ENCODE measurements at places on chromosomes 12 and 14.

- no peak for DNase-seq
These were observed 5.3 kb downstream of the SLC5A8 start for GRCh38 chr12:101204602-101205304.

DNA sequence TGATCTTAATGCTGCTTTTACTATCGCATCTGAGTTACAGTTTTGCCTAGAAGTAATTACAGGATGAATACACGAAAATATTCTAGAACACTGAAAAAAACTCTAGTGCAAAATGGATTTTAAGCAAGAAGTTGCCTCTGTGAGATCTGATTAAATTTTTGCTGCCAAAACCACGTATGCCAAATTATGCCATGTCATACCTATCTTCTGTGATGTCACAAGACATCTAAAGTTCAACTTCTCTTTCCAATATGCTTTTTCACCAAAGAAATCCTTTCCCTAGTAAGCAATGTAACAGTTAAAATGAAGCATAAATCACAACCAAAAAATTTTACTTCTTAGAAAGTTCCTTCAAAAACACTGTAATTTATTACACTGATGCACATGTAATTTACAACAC lies 39.6 kb downstream of the HECTD4 start:
- peak; percentile 75 for DNase-seq

DNA sequence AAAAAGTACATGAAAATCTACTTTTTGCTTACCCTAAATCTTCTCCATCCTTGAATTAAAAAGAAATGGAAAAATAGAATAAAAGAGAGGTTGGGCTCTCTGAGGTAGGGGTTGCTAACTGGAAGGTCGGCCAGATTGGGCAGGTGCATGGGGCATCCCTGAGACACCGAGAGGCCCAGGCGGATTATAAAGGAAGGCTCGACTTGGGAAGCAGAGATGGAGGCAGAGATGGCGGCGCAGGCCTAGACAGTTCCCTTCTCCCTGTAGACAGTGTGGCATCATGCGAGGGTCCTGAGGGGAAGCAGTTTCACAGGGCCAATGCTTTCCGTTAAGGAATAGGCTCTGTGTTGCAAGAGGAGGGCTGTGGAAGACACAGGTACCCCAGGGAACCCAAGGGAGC lies 3.7 kb upstream of the KRT74 start:
- DNase-seq = no peak

DNA sequence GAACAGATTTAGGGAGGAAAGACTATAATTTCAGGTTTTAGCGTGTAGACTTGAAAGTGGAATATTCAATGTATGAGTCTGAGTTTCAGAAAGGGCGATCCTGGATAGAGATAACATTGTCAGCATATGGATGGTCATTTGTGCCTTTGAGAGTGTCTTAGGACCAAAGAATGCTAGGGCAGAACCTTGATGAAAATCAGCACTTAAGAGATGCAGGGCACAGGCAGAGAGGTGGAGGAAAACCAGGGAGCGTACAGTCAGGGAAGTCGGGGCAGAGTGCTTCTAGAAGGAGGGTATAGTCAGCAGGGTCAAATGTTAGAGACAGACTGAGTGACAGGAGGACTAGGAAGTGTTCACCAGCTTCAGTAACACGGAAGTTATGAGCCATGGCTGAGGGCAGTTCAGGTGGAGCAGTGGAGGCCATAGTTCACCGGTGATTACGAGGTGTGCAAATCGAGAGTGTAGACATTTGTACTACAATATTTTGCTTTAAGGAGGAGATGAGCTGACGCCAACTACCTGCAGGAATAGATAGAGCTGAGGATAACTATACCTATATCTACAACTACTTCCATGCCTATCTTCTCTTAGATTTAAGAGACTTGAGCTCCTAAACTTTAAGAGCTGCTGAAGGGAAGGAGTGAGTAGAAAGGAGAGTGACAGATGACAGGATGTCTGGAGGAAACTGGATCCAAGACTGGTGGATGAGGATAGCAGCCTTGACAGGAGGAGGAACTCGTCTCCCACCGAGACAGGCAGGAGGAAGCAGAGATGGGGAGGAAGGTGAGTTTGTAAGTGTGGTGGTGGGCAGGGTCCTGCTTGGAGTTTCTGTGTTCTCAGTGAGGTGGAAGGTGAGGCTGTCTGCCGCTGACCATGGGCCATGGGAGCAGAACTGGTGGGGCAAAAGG lies 6.5 kb downstream of the CBLN3 start:
- no peak for DNase-seq

DNA sequence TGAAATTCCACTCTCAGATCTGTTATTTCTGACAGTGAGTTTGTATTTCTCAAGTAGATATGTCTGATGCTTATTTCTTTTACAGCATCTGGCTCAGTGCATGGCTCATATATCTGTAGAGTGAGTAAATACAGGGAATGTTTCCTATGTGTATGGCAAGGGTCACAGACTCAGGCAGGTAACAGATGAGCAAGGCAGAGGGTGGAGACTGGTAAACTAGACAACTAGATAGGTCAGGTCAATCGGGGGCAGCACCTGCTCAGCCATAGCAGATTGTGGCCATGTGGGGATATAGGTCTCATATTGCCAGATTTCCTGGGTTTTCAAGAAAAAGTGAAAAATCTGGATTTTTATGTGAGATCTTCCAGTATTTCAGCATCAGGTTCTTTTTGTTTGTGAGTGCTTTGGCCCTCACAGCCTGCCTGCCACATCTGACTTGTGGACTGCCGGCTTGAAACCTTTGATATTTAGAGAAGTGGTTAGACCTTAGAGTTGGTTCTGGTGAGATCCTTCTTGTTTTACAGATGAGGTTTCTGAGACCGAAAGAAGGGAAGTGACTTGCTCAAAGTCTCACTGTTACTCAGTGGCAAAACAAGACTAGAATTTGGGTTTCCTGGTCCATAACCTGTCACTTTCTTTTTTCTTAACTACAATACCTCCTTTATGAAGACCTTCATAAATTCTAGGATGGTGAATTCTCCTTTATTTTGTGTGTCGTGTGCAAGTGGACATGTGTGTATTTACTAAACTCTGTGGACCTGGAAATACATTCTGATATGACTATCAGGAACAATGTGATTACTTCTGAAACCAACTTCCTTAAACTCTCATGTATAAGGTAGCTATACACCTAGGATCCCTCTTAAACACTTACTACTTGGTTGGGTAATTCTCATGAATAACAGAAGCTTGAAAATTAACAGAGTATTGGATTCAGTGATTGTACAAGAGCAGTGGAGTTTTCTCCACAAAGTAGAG lies 34.4 kb downstream of the PROX2 start:
- DNase-seq = no peak

DNA sequence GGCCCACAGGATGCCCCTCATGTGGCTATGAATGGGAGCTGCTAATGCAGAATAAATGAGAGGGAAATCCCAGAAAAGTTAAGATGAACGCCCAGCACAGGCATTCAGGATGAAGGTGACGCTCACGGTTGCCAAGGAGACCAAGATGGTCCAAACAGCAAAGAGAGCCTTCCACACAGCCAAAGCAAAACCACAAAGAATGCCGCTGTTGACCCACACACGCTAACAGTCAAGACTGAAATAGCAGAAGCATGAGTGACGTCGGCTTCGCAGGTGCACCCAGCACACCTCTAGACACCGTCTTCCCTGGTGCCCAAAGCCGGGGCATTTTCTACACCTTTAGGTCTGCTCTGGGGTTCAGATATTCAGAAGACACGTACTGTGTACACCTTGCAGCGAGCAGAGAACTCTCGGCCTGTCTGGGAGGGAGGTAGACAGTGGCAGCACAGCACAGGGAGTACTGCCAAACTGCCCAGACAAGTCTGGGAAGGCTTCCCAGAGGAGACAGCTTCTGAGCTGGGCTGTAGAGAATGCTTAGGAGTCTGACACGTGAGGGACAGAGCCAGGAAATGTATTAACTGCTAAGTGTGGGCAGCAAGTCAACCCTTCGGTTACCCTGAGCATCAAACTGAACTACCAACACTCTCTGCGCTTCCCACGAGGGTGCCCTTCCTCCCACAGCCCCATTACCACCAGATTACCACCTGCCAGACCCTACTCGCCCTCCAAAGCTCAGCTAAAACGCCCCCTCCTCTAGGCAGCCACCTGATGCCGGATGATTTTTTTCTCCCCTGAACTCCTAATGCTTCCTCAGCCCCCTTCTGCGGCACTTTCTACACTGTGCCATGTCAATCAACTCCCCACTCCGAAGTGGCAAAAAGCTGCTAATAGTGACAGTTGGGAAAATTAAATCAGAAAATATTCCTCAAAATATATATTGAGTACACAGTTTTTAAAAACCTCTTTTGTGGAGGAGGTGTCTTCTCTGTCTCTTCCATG lies 50.1 kb downstream of the CCDC88C start:
- peak; percentile 91 for DNase-seq

GRCh38 chr12:24467226-24467625 lies 481.7 kb downstream of the BCAT1 start:
- no peak for DNase-seq

DNA sequence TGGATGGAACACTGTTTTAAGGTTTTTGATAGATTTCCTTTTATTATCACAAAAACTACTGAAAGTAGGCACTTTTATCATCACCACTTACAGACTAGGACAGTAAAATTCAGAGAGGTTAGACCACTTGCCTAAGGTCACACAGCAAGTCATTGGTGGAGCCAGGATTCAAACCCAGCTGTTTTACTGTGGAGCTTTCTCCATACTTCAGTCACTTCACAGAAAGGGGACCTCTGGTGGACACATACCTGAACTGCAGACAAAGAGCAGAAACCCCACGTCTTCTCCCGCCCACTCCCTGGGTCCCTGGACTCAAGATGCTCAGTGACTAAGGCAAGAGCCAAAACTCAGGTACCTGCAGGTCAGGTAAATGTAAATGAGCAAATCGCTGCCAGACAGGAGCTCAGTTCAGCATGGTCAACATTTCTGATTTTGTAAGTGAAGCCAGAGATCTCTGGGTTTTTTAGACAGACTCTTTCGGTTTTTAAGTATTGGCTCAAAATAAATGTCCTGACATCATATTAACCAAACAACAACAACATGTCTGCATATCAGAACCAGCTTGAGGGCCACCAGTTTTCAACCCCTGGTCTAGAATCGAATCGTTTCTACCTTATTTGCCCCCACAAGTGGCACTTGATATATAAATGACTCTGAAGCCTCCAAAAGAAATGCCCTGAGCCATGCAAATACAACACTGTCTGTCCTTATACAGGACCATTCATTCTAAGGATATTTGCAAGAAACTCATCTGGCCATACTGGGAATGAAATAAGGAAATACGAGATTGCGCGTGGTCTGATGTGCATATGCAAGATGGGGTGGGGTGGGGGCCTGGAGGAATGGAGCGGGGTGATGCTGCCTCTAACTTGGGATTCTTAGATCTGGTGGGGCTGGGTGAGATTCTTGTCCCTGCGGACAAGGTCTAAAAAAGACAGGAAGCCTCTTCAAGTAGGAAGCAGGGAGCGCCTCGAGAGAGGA lies 110.9 kb downstream of the KSR2 start:
- peak; percentile 34 for DNase-seq

DNA sequence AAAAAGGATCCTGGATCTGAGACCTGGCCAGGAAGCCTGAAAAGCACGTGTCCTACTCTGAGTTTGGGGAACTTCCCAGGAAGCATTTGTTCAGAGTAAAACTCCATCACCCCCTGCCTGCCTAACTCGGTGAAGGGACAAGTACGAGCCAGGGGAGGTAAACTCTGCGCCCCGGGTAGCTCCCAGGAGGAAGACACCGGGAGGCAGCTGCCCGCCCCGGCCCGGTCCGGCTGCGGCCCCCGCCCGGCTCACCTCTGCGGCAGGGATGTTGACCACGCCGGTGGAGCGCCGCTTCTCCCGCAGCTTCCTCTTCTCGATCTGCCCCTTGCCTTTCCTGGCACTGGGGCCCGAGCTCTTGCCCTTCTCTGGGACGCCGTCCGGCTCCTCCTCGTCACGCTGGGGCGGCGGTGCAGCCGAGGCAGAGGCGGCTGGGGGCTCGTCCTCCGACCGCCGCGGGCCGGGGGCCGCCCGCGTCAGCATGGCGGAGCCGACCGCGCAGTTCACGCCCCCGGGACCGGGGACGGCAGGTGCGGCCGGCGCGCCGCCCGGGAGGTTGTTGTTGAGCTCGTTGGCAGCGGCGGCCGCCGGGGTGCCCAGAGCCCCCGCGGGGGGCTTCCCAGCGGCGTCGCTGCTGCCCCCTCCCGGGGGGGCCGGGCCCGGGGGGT lies 1.2 kb downstream of the PAWR start:
- DNase-seq = peak; percentile 80

- peak; percentile 10 for DNase-seq
These were observed 133.4 kb downstream of the RFLNA start for GRCh38 chr12:124428136-124428791.

DNA sequence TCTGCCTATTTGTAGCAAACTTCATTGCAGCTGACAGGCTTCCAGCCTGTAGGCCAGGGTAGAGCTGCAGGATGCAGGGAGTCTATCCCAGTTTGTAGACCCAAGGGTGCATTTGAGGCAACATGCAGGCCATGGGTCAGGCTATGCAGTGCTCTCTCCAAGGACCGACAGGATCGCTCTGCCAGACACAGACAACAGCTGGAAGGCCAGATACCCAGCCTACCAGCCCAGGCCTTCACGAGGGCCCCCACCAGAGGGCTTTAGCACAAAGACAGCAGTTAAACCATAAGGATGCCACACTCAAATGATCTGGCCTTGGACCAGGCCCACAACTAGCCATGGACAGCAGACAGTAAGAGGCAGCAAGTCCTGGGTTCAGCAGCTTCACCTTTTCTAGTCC lies 10.3 kb downstream of the KCTD10 start:
- DNase-seq = no peak

GRCh38 chr14:24741871-24742270 lies 107.9 kb upstream of the GZMB start:
- DNase-seq = peak; percentile 84

GRCh38 chr12:87661786-87662377 lies 367.3 kb downstream of the C12orf50 start:
- peak; percentile 0 for DNase-seq

DNA sequence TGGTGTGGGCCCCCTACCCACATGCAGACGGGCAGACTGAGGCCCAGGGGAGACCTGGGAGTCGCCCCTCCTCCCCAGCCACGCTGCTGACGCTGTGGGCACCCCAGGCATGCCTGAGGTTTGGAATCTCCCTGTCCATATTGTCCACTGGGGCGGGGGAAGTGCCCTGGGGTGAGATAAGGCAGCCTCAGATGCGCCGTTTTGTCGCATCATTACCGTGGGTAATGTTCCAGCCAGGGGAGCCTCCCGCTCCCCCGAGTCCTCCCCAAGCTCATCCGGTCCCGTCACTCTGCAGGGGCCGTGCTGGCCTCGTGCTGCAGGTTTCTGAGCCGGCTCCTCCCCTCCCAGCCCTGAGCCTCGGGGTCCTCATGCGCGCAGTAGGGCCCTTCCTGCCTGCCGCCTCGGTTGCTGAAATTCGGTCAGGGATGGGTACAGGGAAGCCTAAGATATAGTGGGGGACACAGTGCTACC lies 11.4 kb downstream of the INF2 start:
- peak; percentile 67 for DNase-seq

- DNase-seq = no peak
These were observed 142.7 kb downstream of the TBX5 start for GRCh38 chr12:114263056-114263805.

GRCh38 chr14:87045246-87045645 lies 947.7 kb downstream of the GALC start:
- DNase-seq = no peak
